ENCODE measurements at places on chromosomes 6 and 20.

DNA sequence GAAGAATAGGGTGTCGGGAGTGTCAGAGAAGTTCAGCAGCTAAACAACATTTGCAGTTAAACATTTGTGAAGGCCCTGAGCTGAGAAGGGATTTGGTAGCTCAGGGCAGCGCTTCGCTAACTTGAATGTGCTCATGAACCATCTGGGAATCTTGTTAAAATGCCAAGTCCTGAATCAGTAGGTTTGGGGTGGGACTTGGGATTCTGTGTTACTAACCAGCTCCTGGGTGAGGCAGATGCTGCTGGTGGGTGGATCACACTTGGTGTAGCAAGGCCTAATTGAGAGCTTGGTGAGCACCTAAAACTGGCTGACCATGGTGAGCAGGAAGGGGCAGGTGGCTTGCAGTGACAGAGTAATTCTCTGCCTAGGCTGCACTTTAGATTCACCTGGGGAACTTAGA, 5.9 kb downstream of the PTPRA start:
- DNase-seq, result peak; percentile 96

- DNase-seq, result peak; percentile 74
Observed at GRCh38 chr6:79777713-79778579, 146.8 kb downstream of the SH3BGRL2 start.

DNA sequence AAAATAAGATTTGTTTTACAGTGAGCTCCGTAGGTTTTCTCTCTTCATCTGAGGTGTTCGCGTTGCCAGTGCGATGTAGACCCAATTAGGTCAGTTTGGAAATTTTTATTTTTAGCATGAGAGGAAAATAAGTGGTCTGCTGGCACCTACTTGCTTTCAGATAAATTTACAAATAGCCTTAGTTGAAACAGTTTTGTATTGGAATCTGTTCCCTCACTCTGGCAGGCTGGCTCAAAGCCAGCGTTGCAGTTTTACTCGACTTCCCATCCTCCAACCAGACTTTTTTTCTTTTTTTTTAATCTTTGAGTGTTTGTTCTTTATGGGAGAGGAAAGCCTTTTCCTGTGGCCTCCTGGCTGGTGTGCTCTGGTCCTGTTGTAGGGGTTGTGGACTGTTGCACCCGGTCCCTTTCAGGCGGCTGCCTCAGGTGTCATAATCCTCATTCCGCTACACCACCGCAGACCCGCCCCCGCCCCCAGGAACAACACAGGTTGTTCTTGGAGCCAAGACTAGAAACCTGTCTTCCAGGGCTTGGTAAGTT, 46.7 kb downstream of the TIAM2 start:
- peak; percentile 25 for DNase-seq

DNA sequence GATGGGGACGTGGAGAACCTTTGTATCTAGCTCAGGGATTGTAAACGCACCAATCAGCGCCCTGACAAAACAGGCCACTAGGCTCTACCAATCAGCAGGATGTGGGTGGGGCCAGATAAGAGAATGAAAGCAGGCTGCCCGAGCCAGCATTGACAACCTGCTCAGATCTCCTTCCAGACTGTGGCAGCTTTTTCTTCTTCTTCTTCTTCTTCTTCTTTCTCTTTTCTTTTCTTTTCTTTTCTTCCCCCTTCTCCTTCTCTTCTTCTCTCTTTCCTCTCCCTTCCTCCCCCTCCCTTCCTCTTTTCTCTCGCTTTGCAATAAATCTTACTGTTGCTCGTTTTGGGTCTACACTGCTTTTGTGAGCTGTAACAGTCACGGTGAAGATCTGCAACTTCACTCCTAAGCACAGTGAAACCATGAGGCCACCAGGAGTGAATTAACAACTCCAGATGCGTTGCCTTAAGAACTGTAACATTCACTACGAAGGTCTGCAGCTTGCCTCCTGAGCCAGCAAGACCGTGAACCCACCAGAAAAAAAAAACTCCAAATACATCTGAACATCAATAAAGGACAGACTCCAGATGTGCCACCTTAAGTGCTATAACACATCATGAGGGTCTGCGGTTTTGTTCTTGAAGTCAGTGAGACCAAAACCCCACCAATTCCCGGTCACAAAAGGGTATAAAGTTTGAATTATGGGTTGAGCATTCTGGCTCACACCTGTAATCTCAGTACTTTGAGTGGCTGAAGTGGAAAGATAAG, 19.6 kb upstream of the SERPINB1 start:
- no peak for DNase-seq

- no peak for DNase-seq
Observed at GRCh38 chr6:94894300-94894699, 683.0 kb upstream of the MANEA start.

- no peak for DNase-seq
Observed at GRCh38 chr6:51775942-51776860, 311.2 kb downstream of the PKHD1 start.

- peak; percentile 29 for DNase-seq
Observed at GRCh38 chr6:159720708-159721107, 6.6 kb upstream of the WTAP start.

DNA sequence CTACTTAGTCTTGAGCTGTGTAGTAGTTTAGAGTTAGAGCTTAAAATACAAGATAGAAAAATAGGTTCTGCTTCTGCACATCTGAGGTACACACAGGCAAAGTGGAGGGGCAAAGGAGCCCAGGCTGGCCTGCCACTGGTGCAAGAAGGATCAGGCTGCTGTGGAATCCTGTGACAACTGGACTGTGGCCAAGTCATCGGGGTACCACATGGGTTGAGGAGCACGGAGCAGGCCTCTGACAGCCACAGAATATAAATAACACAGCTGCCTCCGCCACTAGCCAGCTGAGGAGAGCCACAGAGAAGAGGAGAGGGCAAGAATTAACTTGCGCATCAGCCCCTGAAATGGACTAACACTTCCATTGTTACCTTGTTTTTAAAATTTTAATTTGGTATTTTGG, 206.0 kb upstream of the MARCKS start:
- no peak for DNase-seq

DNA sequence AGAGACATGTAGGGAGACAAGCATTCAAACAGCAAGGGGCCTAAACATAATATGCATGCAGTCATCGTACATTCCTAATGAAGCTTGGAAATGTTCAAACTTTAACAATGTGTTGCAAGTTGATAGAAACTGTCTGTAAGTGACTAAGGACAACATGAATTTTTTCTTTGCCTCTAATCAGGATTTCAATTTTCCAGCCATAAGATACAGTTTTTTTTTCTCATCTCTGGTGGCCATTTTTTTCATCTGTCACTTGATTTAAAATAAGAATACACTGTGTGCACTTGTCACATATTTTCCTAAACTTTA, 22.2 kb upstream of the MTRF1L start:
- DNase-seq, result no peak

- DNase-seq, result peak; percentile 65
Observed at GRCh38 chr20:46293084-46293483, 15.2 kb downstream of the CDH22 start.

DNA sequence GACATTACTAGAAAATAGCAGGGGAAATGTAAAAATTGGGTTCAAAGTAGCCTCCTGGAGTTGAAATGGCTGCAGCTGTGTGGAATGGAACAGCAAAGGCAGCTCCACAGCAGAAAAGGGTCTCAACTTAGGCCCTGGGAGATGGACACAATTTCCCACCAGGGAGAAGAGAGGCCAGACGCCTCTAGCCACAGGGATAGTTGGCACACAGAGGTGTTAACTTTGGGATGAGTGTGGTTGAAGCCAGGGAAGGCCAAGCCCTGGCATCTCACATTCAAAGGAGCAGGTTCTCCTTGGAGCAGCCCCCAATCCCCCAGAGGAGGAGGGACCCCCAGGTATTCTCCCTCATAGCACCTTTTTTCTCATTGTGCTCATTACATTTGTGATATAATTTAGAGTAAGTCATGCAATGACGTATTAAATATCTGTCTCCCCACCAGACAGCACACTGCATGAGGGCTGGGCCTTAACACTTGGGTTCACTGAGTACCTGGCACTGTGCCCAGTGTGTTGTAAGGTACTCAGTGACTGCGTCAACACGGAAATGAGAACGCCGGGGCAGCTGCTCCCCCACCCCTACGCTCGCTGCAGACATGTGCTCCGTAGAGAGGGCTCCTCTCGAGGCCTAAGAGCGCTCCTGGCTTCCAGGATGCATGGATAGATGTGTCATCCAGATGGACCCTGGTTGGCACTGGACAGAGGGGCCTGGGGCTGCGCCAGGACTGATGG, 76.0 kb upstream of the CD93 start:
- DNase-seq, result no peak

DNA sequence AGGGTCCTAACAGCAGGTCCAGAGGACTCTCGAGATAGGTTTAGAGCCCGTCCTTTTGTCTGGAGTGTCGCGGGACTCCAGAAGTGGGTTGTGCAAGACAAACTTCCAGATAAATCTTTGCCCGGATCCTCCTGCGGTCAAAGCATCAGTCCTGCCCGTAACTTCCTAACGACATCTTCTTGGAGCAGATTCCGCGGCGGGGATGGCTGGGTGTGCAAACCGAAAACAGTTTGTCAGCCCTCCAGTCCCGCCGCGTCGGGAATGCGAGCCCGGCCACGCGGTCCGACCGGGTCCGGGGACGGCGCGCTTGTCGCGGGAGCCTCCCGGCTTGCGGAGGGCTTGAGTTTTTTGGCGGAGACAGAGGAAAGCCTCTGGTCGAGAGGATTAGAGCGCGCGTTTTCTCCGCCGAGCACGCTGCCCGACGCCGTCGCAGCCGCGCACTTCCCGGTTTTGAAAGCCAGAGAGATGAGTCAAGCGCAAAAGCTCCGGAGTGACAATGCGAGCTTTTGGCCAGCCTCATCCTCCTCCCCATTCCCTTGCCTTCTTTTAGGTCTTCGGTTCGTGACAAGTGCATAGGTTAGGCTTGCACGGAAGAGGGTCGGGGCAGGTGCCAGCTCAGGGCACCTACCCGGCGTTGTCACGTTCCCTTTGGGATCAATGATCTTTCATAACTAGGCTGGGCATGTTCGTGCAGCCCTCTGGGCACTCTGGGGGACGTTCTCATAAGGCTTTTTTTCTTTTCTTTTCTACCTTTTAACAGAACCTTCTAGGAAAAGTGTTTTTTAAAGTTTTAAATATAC, 91.3 kb upstream of the PRDM1 start:
- peak; percentile 50 for DNase-seq

DNA sequence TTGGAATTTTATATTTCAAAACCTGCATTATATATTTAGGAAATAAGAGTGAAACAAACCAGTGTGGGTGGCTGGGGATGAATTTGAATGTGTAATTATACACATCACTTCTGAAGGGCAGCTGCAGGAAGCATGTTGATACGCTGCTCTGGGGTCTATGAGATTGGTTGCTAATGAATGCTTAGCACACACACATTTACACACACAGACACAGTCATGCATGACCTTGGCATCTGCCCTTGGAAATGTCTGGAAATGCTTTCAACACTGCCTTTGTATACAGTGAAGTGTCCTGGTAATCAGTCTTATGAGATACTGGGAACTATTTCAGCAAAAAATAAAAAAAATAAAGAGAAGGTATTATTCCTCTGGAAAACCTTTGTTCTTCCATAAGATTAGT, 83.4 kb downstream of the ELOVL4 start:
- no peak for DNase-seq

DNA sequence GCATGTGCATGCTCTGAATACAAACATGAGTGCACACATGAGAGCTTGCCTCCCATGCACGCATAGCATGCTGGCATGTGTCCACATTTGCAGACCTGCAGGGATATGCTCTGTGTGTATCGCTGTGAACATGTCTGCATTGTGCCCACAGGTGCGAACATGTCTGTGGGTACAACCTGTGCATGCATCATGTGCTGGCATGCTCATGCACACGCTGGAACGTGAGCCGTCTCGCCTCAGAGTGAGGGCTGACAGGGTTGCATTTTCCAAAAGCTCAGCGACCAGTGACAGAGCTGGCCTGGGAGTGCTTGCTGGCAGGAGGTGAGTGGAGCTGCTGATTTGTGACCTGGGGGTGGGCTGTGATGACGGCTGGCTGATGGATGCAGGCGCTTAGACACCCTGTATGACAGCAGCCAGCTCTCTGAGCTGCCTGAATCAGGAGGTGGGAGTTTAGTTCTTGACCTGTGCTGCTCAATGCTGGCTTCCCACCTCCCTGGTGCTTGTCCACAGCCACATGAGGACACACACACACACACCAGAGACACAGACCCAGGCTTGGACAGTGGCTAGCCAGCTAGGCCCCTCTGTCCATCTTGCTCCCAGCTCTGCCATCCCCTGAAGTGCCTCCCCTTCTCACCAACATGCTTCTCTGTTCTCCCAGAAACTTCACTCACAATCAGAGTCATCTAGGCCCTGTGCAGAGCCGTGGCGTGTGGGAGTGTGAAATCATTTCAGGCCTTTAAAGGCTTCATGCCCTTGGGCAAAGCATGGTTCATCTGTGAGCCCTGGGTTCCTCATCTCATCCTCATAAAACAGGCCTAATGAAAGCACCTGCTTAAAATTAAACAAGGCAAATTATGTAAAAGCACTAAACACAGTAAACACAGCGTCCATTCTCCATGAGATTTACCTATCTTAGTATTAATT, 51.4 kb downstream of the CD40 start:
- DNase-seq, result peak; percentile 8

- DNase-seq, result no peak
Observed at GRCh38 chr6:42545226-42545773, 18.5 kb upstream of the UBR2 start.

- no peak for DNase-seq
Observed at GRCh38 chr6:2581011-2581410, 169.7 kb downstream of the MYLK4 start.

DNA sequence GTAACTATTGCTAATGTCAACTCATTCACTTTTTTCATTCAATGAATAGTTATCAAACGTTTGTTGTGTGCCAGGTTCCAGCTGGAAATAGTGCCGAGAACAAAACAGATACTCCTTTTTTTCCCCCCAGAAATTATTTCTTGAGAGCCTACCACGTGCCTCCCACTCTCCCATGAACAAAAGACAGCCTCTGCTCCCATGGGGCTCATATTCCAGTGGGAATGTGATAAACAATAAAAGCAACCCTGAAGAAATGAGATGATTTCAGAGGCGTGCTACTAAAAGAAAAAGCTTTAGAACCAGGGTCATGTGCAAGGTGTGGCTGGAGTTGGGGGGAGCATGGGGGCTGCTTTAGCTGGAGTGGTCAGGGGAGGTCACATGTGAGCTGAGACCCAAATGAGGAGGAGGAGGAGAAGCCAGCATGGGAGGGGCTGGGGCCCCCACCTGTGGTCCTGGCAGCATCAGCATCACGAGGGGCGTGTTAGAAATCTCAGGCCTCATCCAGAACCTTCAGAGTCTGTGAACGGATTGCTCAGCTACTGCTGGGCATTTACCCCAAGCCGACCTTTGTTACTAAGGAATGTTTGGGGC, 157.4 kb downstream of the EYA2 start:
- no peak for DNase-seq

DNA sequence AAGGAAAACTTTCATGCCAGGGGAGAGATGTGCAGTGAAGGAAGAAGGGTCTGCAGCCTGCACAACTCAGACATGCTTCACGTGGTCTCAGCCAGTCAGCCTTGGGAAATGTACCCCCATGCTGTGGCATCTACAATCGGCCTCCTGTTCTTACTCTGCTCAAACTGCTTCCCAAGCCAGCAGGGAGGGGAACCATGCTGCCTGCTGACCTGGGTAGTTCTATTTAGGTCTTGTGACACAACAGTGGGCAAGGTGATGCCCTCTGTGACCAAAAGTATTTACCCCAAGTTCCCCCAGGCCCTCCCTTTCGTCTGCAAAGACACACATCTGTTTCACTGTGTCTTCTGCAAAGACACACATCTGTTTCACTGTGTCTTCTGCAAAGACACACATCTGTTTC, 106.9 kb downstream of the SLC23A2 start:
- no peak for DNase-seq

Measured in umbilical cord (tissue), 2 donors.